ENCODE measurements at places on chromosomes 4 and X. TPM values are rescaled to one million over a fixed set of nuclear protein-coding genes. Genes with fewer than 3 reads are reported as not detected.

The MAGEA2B gene
- total RNA-seq = not detected

The CACNA1F gene
- total RNA-seq = not detected

The SMIM9 gene
- not detected for total RNA-seq

The HAND2 gene
- total RNA-seq = 5.4 TPM

The SSX2 gene
- total RNA-seq = not detected

The RBM46 gene
- total RNA-seq = under 0.01 TPM

The TAF7L gene
- total RNA-seq = 0.20 TPM

The VEGFD gene
- total RNA-seq = not detected

The CDX4 gene
- total RNA-seq = not detected

The SASH3 gene
- not detected for total RNA-seq

The ASB5 gene
- total RNA-seq = 2.2 TPM

The FGB gene
- not detected for total RNA-seq

The FUNDC1 gene
- 6.3 TPM for total RNA-seq

The GDPD2 gene
- not detected for total RNA-seq

The MAGEA1 gene
- total RNA-seq = not detected

The SPP1 gene
- 2.4 TPM for total RNA-seq

The ARL13A gene
- not detected for total RNA-seq

The PGM2 gene
- 26.5 TPM for total RNA-seq

The IL21 gene
- total RNA-seq = not detected

The AR gene
- total RNA-seq = 7.3 TPM

The TMPRSS11A gene
- total RNA-seq = not detected

The TDO2 gene
- 0.39 TPM for total RNA-seq

The MAGEB1 gene
- not detected for total RNA-seq

The CXCL1 gene
- total RNA-seq = 120 TPM

The BEX5 gene
- total RNA-seq = not detected

The SYAP1 gene
- total RNA-seq = 29.6 TPM

The ZNF81 gene
- 8.4 TPM for total RNA-seq

The UGT2B17 gene
- total RNA-seq = not detected

The TMEM144 gene
- total RNA-seq = 4.9 TPM

The CLIC2 gene
- total RNA-seq = 0.78 TPM

The REELD1 gene
- not detected for total RNA-seq

The FSTL5 gene
- not detected for total RNA-seq

The CTSO gene
- 25.8 TPM for total RNA-seq

The GRK4 gene
- total RNA-seq = 5.7 TPM

The SPANXD gene
- total RNA-seq = not detected

The SLC9A7 gene
- total RNA-seq = 119 TPM
